Esophagus squamous epithelium (tissue), 5 donors: ENCODE measurements at places on chromosomes 12 and 14.

DNA sequence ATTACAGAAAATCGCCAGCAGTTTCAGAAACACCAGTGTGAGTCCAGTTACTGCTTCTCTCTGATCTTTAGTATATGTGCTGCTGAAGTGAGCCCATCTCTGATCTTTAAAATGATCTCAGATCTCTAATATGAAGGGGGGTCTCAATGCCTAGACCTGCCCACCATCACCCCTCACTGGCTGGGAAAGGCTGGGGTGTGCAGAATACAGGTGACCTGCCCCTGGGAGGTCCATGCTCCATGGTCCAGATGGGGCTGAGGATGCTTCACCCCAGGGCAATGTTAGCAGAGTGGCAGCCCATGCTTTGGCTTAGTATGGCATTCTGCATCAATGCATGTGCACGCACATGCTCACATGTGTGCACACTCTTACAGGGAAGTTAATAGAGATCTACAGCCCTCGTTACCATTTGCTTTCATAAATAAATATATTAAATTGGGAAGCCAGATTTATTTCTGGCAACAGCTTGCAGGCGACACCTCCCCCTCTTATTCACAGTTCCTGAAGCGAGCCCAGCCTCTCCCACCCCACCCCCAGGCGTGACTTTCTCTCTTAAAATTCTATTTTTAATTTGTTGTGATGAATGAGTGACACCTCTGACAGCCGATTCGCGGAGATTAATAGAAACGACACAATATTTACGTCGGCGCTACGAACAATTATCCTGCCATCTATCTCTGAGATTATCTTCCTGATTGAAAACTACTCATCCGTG, 104.7 kb upstream of the ESRRB start:
- no peaks in the 10 kb centered on the region for H3K27me3 ChIP-seq
- peaks cover 11% of the 10 kb centered on the region for H3K4me1 ChIP-seq
- H3K36me3 ChIP-seq: no peaks in the 10 kb centered on the region
- H3K4me3 ChIP-seq: no peak overlapping the region
- H3K27ac ChIP-seq: no peak overlapping the region

DNA sequence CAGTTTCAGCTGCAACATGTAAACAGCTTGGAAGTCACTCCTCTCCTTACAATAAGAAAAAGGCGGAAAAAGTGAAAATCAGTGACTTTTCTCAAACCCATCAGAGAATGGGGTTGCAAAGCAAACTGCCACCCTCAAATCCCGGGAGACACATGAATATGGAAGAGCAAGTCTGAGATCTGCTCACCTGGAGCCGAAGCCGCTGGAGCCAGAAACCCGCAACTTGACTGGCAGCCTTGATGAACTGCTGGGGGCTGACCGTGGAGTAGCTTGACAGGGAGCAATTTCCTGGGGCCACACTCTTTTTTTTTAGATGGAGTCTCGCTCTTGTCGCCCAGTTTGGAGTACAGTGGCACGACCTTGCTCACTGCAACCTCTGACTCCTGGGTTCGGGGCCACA, 208.2 kb downstream of the KIF26A start:
- no peak overlapping the region for H3K4me3 ChIP-seq
- no peaks in the 10 kb centered on the region for H3K4me1 ChIP-seq
- H3K27ac ChIP-seq: no peak overlapping the region
- no peaks in the 10 kb centered on the region for H3K36me3 ChIP-seq

- no peaks in the 10 kb centered on the region for H3K4me1 ChIP-seq
- H3K27ac ChIP-seq: no peak overlapping the region
- H3K27me3 ChIP-seq: no peaks in the 10 kb centered on the region
These were observed 371.7 kb upstream of the KITLG start for GRCh38 chr12:88951860-88952561.

DNA sequence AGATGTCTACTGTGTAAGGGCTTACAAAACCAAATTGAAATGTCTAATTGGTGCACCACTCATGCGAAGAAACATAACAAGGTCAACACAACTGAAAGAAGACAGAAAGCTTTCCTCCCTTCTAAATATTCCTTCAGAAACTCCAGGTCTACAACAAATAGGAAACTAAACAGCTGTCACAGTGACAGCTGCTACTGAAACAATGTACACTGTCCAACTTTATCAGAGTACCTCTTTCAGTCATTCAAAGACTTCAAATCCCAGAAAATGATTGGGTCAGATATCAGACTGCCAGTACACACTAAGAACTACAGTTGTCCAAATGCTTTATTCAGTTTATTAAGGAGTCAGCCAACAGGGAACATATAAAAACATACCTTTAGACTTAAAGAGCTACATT, 35.2 kb downstream of the CEP128 start:
- no peaks in the 10 kb centered on the region for H3K36me3 ChIP-seq
- no peak for DNase-seq
- H3K4me1 ChIP-seq: no peaks in the 10 kb centered on the region

GRCh38 chr14:31038521-31039166, 12.5 kb upstream of the STRN3 start:
- H3K4me1 ChIP-seq: peaks cover 6% of the 10 kb centered on the region
- H3K36me3 ChIP-seq: no peaks in the 10 kb centered on the region
- H3K27ac ChIP-seq: no peak overlapping the region
- no peak for DNase-seq
- H3K27me3 ChIP-seq: no peaks in the 10 kb centered on the region

DNA sequence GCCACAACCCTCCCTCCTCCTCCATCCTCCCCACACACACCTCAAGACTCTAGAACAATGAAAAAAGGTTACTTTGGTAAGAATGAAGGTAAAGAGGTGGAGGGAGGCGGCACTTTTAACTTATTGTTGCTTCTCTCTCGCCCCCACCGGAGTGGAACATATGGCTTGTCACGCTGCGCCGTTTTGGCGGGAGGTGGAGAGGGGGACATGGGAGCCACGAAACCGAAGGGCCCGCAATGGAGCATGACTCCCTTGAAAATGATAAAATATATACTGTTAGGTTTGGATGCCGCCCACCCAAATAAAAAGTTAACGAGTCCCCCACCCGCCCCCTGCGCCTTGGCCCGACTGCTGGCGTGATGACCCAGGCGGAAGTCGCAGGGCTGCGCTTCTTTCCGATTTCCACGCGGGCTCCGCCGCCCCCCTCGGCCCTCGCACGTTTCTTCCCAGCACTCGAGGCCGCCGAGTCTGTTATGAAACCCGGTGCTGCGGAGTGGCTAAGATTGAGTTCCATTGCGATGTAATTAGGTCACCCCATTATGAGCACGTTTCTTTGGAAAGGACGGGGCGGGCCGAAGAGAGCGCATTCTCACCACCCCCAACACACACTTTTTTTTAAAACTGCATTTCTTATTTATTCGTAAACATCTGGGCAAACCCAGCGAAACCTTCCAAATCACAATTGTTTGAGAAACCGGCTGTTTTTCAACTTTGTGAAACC, 1.4 kb upstream of the ZFP36L1 start:
- peaks cover 25% of the 10 kb centered on the region for H3K36me3 ChIP-seq
- DNase-seq: peak; percentile 54
- H3K4me1 ChIP-seq: peaks cover 8% of the 10 kb centered on the region
- peak overlapping the region; percentile 69 for H3K4me3 ChIP-seq
- peak overlapping the region; percentile 99 for H3K27ac ChIP-seq

- no peaks in the 10 kb centered on the region for H3K36me3 ChIP-seq
- H3K27ac ChIP-seq: no peak overlapping the region
- H3K27me3 ChIP-seq: peaks cover 8% of the 10 kb centered on the region
- H3K4me1 ChIP-seq: peaks cover 23% of the 10 kb centered on the region
- peak overlapping the region; percentile 67 for H3K4me3 ChIP-seq
- no peak for DNase-seq
These were observed 82.6 kb upstream of the HMGA2 start for GRCh38 chr12:65741656-65742017.
